ENCODE measurements at places on chromosomes 4 and X.

- no peak for DNase-seq
These were observed 5.7 kb upstream of the PPEF1 start for GRCh38 chrX:18701621-18702361.

- no peak for DNase-seq
These were observed 56.9 kb downstream of the ARHGAP10 start for GRCh38 chr4:147788791-147789190.

- no peak for DNase-seq
These were observed 239.5 kb upstream of the GPC4 start for GRCh38 chrX:133654811-133655210.

GRCh38 chr4:1579001-1579900 lies 104.9 kb downstream of the FAM53A start:
- peak; percentile 75 for DNase-seq

- no peak for DNase-seq
These were observed 44.3 kb downstream of the ARSJ start for GRCh38 chr4:113935190-113935589.

- DNase-seq: no peak
These were observed 78.4 kb downstream of the IRF2 start for GRCh38 chr4:184395971-184396391.

- DNase-seq: no peak
These were observed 187.7 kb downstream of the DCTD start for GRCh38 chr4:182729516-182729915.

DNA sequence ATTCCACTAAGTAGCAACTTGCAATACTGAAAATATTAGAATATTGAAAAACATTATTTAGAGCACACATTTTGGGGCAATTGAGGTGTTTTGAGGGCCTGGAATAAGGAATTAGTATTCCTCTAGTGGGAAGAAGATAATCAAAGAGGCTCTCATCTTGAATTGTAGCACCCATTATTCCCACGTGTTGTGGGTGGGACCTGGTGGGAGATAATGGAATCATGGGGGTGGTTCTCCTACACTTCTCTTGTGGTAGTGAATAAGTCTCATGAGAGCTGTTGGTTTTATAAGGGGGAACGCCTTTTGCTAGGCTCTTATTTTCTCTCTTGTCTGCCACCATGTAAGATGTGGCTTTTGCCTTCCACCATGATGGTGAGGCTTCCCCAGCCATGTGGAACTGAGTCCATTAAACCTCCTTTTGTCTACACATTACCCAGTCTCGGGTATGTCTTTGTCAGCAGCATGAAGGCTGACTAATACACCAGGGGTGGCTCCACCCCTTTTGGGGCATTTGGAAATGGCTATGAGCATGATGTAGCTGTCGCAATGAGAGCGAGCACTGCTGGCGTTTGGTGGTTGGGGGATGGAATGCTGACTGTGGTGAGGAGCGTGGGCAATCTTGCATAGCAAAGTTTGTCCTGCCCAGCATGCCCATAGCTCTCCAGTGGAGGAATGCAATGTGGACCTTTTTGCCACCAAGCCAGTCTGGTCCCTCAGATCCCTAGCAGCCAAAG lies 308.2 kb downstream of the FRMPD4 start:
- DNase-seq: no peak

- no peak for DNase-seq
These were observed 86.9 kb downstream of the VCX3A start for GRCh38 chrX:6448003-6448402.

GRCh38 chr4:56613101-56613862 lies 67.8 kb downstream of the HOPX start:
- DNase-seq: peak; percentile 11

GRCh38 chr4:646460-646859 lies 21.1 kb downstream of the PDE6B start:
- no peak for DNase-seq

GRCh38 chr4:122914292-122914904 lies 8.0 kb downstream of the NUDT6 start:
- no peak for DNase-seq

GRCh38 chr4:30753316-30753715 lies 33.1 kb downstream of the PCDH7 start:
- no peak for DNase-seq

DNA sequence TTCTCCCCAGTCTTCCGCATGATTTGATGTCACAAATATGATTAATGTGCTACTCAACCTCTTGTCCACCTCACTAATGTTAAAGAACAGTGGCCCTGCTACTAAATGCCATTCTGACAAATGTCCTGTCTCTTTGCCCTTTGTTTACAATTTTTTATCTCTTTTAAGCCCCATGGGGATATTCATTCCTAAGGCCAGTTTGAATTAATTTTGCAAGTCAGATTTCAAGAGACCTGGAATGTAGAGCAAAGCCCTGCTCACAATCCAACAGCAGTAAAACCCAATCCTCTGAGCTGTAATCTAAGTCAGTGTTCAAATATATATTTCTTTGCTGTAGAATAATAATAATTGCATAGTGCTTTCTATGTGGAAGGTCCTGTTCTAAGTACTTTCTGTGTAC lies 81.2 kb downstream of the LDB2 start:
- DNase-seq: no peak

DNA sequence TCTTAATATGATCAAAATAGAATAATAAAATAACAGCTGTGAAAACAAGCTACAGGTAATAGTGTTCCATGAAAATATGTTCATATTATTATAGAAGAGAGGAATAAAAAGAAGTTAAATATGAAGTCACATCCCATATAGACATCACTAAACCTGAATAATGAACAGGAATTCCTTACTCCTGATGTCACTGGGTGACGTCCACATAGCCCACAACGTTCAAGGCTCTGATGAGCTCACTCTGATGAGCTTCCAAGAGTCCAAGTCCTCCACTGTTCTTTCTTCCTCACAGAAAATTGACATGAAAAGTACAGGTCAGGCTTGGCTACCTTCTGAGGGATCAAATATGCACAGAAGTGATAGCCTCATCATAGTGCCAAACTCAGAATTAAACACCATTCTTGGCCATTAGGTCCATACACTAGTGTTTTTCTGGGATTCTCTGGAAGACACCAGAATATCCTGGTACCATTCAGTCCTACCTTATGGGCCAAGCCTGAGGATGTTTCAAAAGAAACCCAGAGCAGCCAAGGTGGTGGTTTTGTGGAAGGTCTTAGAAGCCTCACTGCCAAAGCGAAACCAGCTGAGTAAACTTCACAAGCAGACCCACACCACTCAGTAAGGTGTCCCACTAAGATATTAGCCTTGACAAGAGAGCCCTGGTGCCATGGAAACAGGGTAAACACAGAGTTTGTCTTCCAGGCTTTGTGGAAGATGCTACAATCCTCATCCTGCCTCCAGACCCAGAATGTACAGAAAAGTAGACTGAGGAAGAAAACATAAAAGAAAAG lies 138.4 kb upstream of the HHIP start:
- DNase-seq: no peak

DNA sequence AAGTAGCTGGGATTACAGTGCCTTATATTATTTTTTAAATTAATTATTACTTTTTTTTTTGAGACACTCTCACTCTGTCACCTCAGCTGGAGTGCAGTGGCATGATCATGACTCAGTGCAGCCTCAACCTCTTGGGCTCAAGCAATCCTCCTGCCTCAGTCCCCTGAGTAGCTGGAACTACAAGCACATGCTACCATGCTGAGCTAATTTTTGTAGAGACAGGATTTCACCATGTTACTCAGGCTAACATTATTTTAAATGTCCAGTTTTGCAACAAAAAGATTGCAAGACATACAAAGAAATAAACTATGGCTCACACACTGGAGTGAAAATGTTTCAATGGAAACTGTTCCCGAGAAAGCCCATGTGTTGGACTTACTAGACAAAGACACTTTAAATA lies 59.2 kb downstream of the MND1 start:
- no peak for DNase-seq
